ENCODE measurements at places on chromosomes 16 and 17.

- no peak for DNase-seq
These were observed 15.0 kb downstream of the SMIM36 start for GRCh38 chr17:55496094-55496881.

DNA sequence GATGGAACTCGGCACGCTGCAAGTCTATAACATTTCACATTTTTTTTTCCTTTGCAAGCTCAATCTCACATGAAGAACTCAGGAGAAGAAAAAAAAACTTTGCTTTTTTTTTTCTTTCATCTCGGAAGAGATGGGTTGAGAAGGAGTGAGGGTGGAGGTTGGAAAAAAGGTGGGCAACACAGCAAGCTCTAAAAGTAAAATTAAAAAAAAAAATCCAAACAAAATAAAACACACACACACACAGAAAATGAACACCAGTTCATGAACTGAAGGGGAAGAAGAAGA lies 2.5 kb downstream of the MAF start:
- DNase-seq, result no peak

DNA sequence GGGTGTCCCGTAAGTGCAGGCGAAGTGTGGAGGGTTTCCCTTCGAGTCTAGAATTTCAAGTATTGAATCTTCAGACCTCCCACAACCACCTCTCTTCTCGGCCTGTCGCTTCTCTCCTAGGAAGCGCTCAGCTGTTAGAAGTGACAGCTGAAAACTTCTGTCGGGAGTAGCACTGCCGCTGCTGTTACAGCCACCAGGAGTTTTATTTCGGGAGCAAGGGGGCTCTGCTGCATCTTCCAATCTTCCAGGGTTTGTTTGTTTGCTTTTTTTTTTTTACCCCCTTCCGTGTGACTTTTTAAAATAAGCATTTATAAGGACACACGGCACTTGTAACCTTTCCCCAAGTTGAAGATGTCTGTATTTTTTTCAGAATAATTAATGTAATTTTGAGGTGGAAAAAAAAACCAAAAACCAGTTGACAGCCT lies 767 bp downstream of the RPS6KB1 start:
- DNase-seq, result no peak

GRCh38 chr17:41387670-41388069 lies 5.6 kb upstream of the KRT34 start:
- no peak for DNase-seq

DNA sequence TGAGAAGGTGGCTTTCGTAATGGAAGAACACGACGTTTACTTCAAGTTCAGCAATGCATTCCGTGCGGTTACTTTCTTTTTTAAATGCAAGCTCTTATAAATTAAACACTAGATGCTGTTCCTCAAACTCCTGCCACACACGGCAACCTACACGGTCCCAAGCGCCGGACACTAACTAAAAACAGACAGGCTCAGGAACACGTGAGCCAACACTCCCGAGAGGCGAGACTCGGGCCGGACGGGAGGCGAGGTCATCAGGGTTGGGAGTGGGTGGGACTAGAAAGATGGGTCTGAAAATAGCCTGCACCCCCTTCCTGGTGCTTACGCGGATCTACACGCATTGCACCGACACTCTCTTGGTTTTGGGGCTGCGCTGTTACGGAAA lies 6.4 kb downstream of the CLCN7 start:
- DNase-seq, result no peak
